ENCODE measurements at places on chromosomes 6 and 20.

- no peak for DNase-seq
- H3K27ac ChIP-seq: no peak overlapping the region
- no peaks in the 10 kb centered on the region for H3K4me1 ChIP-seq
- no peaks in the 10 kb centered on the region for H3K36me3 ChIP-seq
- no peaks in the 10 kb centered on the region for H3K27me3 ChIP-seq
Measured at GRCh38 chr20:17491041-17491440, 40.1 kb downstream of the BFSP1 start.

DNA sequence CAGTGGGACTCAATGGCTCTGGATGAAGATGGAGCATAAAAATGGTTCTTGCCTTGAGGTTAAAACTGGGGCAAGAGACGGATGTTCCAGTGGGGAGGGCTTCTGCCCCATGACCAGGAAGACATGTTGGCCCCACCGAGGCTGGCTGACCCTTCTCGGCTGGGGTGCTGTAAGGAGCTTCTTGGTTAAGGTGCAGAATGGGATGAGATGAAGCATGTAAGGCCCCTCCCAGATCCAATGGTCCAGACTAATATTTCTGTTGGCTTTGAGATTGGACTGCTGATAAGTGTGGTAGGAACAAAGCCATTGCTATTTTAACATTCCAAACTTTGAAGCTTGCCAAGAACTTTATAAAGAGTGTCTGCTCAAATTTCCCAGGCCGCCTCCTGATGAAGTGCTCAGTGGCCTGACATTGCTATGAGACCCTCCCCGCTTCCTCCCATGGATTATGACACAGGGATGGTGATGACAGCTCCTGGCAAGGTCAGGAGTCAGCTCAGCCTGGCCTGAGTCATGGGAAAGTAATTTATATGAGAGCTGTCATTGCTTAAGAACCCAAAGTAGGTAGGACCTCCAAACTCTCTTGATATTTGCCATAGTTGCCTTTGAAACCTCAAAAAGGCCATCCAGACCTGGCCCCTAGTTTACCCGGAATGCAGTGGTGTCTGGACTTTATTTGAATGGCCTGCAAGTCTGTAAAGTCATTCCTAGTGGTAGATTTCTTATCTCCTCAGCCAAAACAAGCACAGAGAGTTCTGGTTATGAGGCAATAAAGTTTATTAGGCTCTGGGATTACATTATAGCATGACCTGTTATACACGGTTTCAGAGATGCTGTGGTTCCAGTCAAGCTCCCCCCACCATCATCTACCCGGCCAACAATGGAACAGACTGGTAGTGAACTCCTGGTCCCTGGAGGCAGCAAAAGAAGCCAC lies 55.2 kb downstream of the TGM2 start:
- H3K36me3 ChIP-seq: no peaks in the 10 kb centered on the region
- peaks cover 4% of the 10 kb centered on the region for H3K27me3 ChIP-seq
- peaks cover 7% of the 10 kb centered on the region for H3K4me1 ChIP-seq
- DNase-seq: no peak

GRCh38 chr6:152309648-152310047 lies 327.5 kb downstream of the SYNE1 start:
- peaks cover 16% of the 10 kb centered on the region for H3K4me1 ChIP-seq
- H3K27me3 ChIP-seq: no peaks in the 10 kb centered on the region
- H3K36me3 ChIP-seq: no peaks in the 10 kb centered on the region
- H3K27ac ChIP-seq: no peak overlapping the region
- H3K4me3 ChIP-seq: no peak overlapping the region
- no peak for DNase-seq

DNA sequence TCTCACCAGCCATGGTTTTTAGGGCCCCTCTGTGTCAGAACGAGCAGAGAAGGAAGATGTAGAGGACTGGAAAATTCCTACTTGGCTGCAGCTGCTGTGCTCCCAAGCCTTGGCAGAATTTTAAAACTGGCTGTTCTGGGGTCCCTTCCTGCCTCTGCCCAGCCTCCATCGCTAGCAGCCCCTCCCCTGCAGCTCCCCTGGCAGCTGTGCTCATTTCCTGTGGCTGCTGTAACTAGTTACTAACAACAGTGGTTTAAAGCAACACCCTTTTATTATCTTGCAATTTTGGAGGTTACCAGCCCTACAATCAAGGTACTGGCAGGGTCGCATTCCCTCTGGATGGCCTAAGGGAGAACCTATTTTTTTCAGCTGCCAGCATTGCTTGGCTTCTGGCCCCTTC lies 3.7 kb upstream of the CST11 start:
- H3K27ac ChIP-seq: no peak overlapping the region
- no peak for DNase-seq
- H3K4me1 ChIP-seq: no peaks in the 10 kb centered on the region
- no peaks in the 10 kb centered on the region for H3K27me3 ChIP-seq
- no peak overlapping the region for H3K4me3 ChIP-seq
- no peaks in the 10 kb centered on the region for H3K36me3 ChIP-seq

Measured in endothelial cell (in vitro differentiated cells).